Aorta (tissue), 5 donors: ENCODE measurements at places on chromosomes 1 and 21. TPM values are rescaled to one million over a fixed set of nuclear protein-coding genes. Genes with fewer than 3 reads are reported as not detected.

DNA sequence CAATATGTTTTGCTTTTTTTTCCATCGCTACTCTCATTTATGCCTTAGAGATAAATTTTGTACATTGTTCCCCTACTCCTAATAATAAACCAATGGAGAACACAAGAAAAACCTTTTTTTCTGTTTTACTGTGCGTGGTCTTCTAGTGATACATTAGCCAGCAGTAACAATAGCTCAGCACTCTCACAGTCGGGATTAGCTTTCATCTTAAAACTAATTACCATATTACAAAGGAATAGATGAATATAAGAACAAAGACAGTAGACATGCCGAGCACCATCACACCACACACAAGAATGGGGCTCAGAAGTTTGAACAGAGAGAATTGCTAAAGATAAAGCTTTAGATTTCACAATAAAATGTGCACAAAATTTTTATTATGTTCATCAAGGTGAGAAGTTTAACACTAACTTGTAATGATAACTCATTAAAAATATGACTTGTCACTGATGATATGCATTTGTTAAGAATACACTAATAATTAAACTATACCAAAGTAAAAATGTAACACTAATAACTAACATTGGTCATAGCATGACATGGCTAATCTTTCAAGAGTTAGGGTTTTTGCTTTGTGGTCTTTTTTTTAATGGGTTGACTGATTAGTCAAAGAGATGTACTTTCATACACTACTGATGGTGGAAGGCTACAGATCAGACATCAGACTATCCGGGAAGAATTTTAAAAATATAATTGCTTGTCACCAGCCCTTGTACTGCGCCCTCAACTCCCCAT is 61.8 kb downstream of the EXTL2 start:
- H3K27me3 ChIP-seq, result no peaks in the 10 kb centered on the region
- no peak for DNase-seq
- no peak overlapping the region for H3K27ac ChIP-seq
- H3K4me3 ChIP-seq, result no peak overlapping the region

GRCh38 chr1:151729966-151730291 is 8.6 kb downstream of the RIIAD1 start:
- H3K27me3 ChIP-seq, result no peaks in the 10 kb centered on the region
- H3K27ac ChIP-seq, result no peak overlapping the region
- no peaks in the 10 kb centered on the region for H3K4me1 ChIP-seq
- no peaks in the 10 kb centered on the region for H3K36me3 ChIP-seq
- no peak overlapping the region for H3K4me3 ChIP-seq

DNA sequence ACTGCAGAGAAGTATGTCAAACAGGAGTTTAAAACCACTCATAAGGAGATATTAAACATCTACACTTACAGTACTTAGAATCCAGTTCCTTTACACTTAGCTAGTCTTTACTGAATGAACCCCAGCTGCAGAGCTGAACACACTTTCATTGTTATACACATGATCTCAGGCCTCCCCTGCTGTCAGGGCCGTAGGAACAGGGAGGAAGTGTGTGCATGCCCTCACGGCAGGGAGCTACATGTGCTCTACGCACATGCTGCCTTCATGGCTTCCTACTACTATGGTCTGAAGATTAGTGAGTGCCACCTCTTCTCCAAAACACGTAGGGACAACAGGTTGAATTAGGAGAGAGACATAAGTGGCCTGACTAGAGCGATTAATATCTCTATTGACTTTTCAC is 191.5 kb downstream of the SIPA1L2 start:
- no peak overlapping the region for H3K4me3 ChIP-seq
- H3K27ac ChIP-seq, result no peak overlapping the region
- H3K36me3 ChIP-seq, result peaks cover 2% of the 10 kb centered on the region
- no peak for DNase-seq
- no peaks in the 10 kb centered on the region for H3K4me1 ChIP-seq
- H3K27me3 ChIP-seq, result no peaks in the 10 kb centered on the region

The GBP4 gene
- total RNA-seq, result 10.1 TPM

The MIB2 gene
- 77.7 TPM for total RNA-seq

The SPATA46 gene
- total RNA-seq, result not detected

The HSD3B1 gene
- total RNA-seq, result not detected

GRCh38 chr1:74388855-74389254 is 123.6 kb downstream of the LRRC53 start:
- H3K27ac ChIP-seq, result no peak overlapping the region
- no peak for DNase-seq
- H3K4me3 ChIP-seq, result no peak overlapping the region

DNA sequence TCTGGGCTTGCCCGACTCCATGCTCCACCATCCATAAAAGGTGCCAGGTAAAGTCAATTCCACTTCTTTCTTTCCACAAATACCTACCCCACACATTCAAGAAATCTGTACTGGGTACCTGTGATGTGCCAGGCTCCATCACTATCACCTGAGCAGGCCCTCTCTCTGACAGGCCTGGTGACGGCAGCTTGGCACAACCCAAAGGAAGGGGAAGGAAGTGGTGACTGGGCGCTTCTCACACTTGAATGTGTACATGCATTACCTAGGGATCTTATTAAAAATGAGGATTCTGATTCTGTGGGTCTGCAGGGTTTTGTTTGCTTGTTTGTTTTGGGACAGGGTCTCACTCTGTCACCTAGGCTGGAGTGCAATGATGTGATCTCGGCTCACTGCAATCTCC is 7.5 kb downstream of the HTR1D start:
- H3K27me3 ChIP-seq, result no peaks in the 10 kb centered on the region
- no peak overlapping the region for H3K27ac ChIP-seq

DNA sequence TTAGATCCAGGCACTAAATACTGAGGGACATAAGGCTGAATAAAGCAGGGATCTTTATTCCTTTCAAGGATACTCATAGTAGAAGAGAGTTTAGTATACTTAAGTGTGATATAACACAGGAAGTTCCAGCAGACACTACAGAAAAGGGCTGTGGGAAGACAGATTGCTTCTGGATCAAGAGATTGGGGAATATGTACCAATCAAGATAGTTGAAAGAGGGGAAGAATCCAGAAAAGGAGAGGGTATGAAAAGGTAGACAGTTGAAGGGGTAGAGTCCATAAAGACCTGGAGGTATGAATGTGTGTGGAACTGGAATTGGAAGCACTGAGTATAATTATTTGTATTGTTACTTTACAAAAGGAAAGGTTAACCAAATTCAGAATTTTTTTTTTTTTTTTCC is 2.4 kb downstream of the RPS6KC1 start:
- no peaks in the 10 kb centered on the region for H3K4me1 ChIP-seq
- no peaks in the 10 kb centered on the region for H3K27me3 ChIP-seq
- H3K36me3 ChIP-seq, result no peaks in the 10 kb centered on the region
- no peak overlapping the region for H3K4me3 ChIP-seq
- H3K27ac ChIP-seq, result no peak overlapping the region

- no peaks in the 10 kb centered on the region for H3K27me3 ChIP-seq
- DNase-seq, result no peak
- no peak overlapping the region for H3K27ac ChIP-seq
- H3K4me1 ChIP-seq, result no peaks in the 10 kb centered on the region
Measured at GRCh38 chr1:154386643-154387352, 18.3 kb upstream of the IL6R start.

The NKAIN1 gene
- total RNA-seq, result 0.30 TPM

GRCh38 chr1:39148942-39149341 is 55.6 kb upstream of the MACF1 start:
- H3K4me3 ChIP-seq, result no peak overlapping the region
- no peaks in the 10 kb centered on the region for H3K36me3 ChIP-seq
- H3K27me3 ChIP-seq, result no peaks in the 10 kb centered on the region

GRCh38 chr21:34037009-34037795 is 36.2 kb upstream of the MRPS6 start:
- H3K27ac ChIP-seq, result no peak overlapping the region
- H3K4me3 ChIP-seq, result no peak overlapping the region
- H3K36me3 ChIP-seq, result no peaks in the 10 kb centered on the region
- no peak for DNase-seq
- H3K4me1 ChIP-seq, result no peaks in the 10 kb centered on the region

- no peak overlapping the region for H3K27ac ChIP-seq
- H3K27me3 ChIP-seq, result no peaks in the 10 kb centered on the region
- H3K4me1 ChIP-seq, result no peaks in the 10 kb centered on the region
- no peak for DNase-seq
- H3K4me3 ChIP-seq, result no peak overlapping the region
Measured at GRCh38 chr21:15300131-15300530, 235.3 kb upstream of the NRIP1 start.

The NBPF6 gene
- total RNA-seq, result not detected

The CFHR1 gene
- 1.7 TPM for total RNA-seq

The NEXN gene
- total RNA-seq, result 237 TPM

- H3K4me3 ChIP-seq, result no peak overlapping the region
- H3K27me3 ChIP-seq, result no peaks in the 10 kb centered on the region
- no peaks in the 10 kb centered on the region for H3K36me3 ChIP-seq
- no peak overlapping the region for H3K27ac ChIP-seq
- DNase-seq, result no peak
Measured at GRCh38 chr1:208273386-208274017, 29.3 kb upstream of the PLXNA2 start.

GRCh38 chr21:35737899-35738346 is 322.4 kb downstream of the SETD4 start:
- H3K27ac ChIP-seq, result peak overlapping the region; percentile 36
- no peak for DNase-seq
- H3K36me3 ChIP-seq, result no peaks in the 10 kb centered on the region
- peaks cover 2% of the 10 kb centered on the region for H3K4me1 ChIP-seq
- no peaks in the 10 kb centered on the region for H3K27me3 ChIP-seq

GRCh38 chr1:89605692-89606091 is 27.2 kb upstream of the LRRC8C start:
- DNase-seq, result no peak
- H3K4me3 ChIP-seq, result no peak overlapping the region
- no peaks in the 10 kb centered on the region for H3K4me1 ChIP-seq
- H3K36me3 ChIP-seq, result no peaks in the 10 kb centered on the region
- H3K27me3 ChIP-seq, result no peaks in the 10 kb centered on the region
- H3K27ac ChIP-seq, result no peak overlapping the region

DNA sequence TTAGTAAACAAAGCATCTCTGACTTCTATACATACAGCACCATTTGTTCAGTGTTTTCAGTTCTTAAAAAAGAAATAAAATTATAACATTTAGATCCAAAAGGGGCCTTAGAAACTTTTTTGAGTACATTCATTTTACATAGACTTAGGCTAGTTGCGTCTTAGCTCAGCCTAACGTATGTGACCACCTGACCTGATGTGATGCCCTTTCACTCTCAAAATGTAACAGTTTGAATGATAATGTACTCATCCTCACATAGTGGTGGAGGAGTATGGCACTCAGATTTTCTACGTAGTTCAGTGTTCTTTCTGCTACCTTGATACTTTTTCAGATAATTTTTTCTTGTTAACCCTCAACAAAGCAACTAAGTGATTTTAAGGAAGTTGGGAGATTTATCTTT is 43.4 kb downstream of the RPRD2 start:
- no peaks in the 10 kb centered on the region for H3K27me3 ChIP-seq
- no peaks in the 10 kb centered on the region for H3K36me3 ChIP-seq
- H3K4me1 ChIP-seq, result no peaks in the 10 kb centered on the region

DNA sequence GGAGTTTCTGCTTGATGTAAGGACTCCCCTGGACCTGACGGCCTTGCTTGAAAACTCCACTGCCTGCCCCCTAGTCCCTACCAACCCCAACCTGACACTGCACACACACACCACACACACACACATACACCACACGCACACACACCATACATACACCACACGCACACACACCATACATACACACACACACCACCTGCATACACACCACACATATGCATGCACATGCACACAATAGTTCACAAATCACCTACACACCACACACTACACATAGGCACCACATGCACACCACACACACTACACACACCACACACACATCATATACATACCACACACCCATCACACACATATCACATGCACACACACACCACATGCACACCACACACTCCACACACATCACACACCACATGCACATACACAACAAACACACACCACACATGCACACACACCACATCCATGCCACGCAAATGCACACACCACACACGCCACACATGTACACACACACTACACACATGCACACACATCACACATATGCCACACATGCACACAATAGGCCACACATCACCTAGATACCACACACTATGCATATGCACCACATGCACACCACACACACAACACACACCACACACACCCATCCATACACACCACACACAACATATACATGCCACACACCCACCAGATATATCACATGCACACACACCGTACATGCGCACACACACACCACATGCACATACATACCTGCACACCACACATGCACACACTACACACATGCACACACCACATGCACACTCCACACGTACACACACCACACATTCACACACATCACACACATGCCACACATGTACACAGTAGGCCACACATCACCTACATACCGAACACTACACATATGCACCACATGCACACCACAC is 3.7 kb downstream of the CASQ1 start:
- no peak overlapping the region for H3K27ac ChIP-seq
- H3K36me3 ChIP-seq, result no peaks in the 10 kb centered on the region
- no peak for DNase-seq
- H3K4me3 ChIP-seq, result no peak overlapping the region

GRCh38 chr1:192555399-192555798 is 20.2 kb upstream of the RGS1 start:
- no peak overlapping the region for H3K4me3 ChIP-seq
- H3K27me3 ChIP-seq, result no peaks in the 10 kb centered on the region
- H3K4me1 ChIP-seq, result no peaks in the 10 kb centered on the region

DNA sequence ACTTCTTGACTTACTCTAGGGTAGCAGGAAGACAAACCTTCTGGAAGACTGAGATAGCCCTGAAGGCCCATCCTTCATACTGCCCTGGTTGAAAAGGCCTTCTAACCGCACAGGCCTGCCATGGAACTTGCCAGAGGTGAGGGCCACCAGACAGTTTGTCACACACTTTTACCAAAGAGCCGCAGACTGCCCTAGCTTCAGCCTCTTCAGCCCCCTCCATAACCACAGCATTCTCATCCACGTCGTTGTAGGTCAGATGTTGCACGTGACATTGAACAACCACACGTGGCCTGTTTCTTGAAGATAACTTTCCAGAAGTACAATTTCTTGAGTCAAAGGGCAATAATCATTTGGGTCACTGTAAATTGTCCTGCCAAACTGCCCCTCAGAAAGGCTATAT is 18.9 kb downstream of the ZNF362 start:
- H3K36me3 ChIP-seq, result peaks cover 2% of the 10 kb centered on the region
- peak; percentile 20 for DNase-seq
- peaks cover 6% of the 10 kb centered on the region for H3K4me1 ChIP-seq
- no peak overlapping the region for H3K27ac ChIP-seq

GRCh38 chr21:44415073-44416025 is 40.0 kb upstream of the LRRC3 start:
- H3K27ac ChIP-seq, result no peak overlapping the region
- no peaks in the 10 kb centered on the region for H3K4me1 ChIP-seq
- no peaks in the 10 kb centered on the region for H3K27me3 ChIP-seq
- no peaks in the 10 kb centered on the region for H3K36me3 ChIP-seq
- H3K4me3 ChIP-seq, result no peak overlapping the region

GRCh38 chr1:224493269-224493668 is 58.7 kb upstream of the WDR26 start:
- H3K4me3 ChIP-seq, result no peak overlapping the region
- no peaks in the 10 kb centered on the region for H3K36me3 ChIP-seq
- DNase-seq, result no peak
- H3K27me3 ChIP-seq, result no peaks in the 10 kb centered on the region

The KANK4 gene
- 0.42 TPM for total RNA-seq

GRCh38 chr1:58754073-58754613 is 29.7 kb downstream of the JUN start:
- H3K27me3 ChIP-seq, result no peaks in the 10 kb centered on the region
- H3K36me3 ChIP-seq, result no peaks in the 10 kb centered on the region
- H3K4me1 ChIP-seq, result peaks cover 4% of the 10 kb centered on the region
- no peak for DNase-seq
